ENCODE measurements at places on chromosomes 2 and 18. TPM values are rescaled to one million over a fixed set of nuclear protein-coding genes. Genes with fewer than 3 reads are reported as not detected.
A peak's percentile ranks its signal among the peaks of the same experiment; 100 is the strongest.

The DYNAP gene
- total RNA-seq, result not detected

The SPOPL gene
- total RNA-seq, result 30.9 TPM

The DES gene
- 30.0 TPM for total RNA-seq

The SP140 gene
- 0.65 TPM for total RNA-seq

The PAPOLG gene
- total RNA-seq, result 19.2 TPM

The TWIST2 gene
- total RNA-seq, result 32.3 TPM

The IL36RN gene
- not detected for total RNA-seq

The TCF7L1 gene
- not detected for total RNA-seq

The FAM237A gene
- total RNA-seq, result not detected

The CCDC74A gene
- 117 TPM for total RNA-seq

The NGEF gene
- 37.5 TPM for total RNA-seq

DNA sequence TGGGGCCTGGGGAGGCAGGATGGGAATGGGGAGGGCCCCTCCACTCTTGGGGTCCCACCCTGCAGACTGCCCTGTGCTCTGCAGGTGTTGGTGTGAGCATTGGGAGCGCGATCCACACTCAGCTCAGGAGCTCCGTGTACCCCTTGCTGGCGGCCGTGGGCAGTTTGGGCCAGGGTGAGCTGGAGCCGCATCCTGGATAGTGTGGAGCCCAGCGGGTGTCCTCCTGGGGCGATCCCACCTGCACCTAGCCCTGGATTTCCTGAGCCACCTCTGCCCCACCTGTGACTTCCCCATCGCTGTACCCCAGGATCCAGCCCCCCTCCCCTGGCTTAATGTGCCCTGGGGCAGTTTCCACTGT, 2.6 kb downstream of the PROM2 start:
- no peak for DNase-seq

DNA sequence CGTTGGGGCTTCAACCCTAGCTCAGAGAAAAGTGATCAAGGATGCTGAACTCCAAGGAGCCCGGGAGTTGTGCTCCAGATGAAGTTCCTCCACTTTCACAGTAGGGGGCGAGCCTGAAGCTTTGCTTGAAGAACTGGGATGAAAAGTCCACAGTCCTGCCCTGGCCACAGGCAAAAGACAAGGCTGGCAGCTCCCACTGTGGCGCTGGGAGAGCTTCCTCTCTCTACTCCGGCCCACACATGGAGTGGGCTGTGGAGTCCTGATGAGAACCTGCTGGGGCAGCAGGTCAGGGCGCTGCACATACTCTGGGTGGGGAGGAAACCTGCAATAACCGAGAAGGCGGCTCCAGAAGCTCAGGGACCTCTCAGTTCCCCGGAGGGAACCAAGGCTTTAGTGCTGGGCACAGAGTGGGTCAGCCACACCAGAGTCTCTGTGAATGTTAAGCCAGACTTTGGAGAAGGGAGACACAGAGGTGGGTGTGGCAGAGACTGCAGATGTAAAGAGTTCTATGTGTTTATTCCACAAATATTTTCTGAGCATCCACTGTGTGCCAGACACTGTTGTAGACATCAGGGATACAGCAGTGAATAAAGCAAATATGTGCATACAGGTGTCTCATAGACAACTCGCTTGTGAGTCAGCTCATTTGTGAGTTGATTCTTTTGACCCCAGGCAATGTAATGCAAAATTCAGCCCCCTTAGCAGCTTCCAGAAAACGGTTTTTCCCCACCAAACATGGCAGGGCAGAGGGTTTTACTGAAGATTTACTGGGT, 48.0 kb upstream of the MRPL33 start:
- DNase-seq, result peak; percentile 65

GRCh38 chr18:48680339-48681250, 141.8 kb downstream of the CTIF start:
- no peak for DNase-seq

GRCh38 chr2:119082821-119083400, 75.6 kb downstream of the C1QL2 start:
- no peak for DNase-seq

- DNase-seq, result peak; percentile 67
Measured at GRCh38 chr2:97849881-97850528, 136.6 kb downstream of the ZAP70 start.

DNA sequence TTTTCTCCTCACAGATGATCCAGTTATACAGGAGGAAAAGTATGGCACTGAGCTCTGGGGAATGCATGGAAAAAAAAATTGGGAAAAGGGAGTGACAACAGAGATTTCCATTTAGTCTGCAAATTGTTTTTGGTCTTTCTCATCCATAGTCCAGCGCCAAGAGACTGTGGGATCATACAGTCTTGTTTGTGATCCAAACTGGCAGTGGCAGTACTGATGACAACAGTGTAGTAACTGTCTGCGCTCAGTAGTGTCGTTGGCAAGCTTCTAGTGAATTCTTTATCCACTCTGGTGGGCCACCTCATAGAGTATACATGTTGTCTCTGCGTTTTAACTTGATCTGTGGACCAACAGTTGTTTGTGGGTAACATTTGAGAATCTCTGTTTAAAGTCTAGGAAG, 37.9 kb downstream of the GALNT1 start:
- DNase-seq, result no peak

GRCh38 chr18:79540904-79541282, 138.7 kb upstream of the CTDP1 start:
- no peak for DNase-seq

DNA sequence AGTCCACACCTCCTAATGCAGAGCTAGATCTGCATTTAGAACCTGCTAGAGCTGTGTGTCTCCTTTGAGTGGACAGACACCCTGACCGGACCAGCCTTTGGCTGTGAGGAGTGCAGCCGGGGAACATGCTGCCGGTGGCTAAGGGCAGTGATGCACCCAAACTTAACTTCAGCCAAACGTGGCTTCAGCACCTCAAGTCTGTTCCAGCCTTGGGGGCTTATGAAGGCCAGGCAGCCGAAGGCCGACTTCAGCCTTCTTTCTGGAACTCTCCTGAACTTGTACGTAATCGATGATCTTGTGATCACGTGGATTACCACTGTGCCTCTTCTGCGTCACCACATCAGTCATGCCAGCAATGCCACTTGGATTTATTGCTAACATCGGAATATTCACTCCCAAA, 49.1 kb downstream of the POMC start:
- DNase-seq, result no peak

- DNase-seq, result no peak
Measured at GRCh38 chr2:117702098-117702497, 112.4 kb upstream of the DDX18 start.

- no peak for DNase-seq
Measured at GRCh38 chr18:8966821-8967220, 135.7 kb upstream of the NDUFV2 start.

- DNase-seq, result peak; percentile 48
Measured at GRCh38 chr2:225120186-225120585, 77.9 kb upstream of the DOCK10 start.

GRCh38 chr2:153939124-153939796, 67.5 kb downstream of the GALNT13 start:
- no peak for DNase-seq

DNA sequence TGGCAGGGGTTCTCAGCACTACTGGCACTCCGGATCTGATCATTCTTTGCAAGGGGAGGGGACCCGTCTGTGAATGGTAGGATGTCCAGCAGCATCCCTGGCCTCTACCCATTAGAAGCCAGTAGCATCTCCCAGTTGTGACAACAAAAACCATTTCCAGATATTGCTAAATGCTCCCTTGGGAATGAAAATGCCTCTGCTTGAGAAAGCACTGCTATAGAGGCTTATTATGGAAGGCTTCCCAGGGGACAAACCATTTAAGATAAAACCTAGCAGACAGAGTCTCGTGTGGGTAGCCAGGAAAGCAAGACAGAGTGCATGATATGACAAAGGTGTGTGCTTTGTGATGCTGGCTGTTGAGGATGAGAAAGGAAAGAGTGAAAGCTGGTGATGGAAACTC, 273.7 kb downstream of the TMX3 start:
- no peak for DNase-seq

DNA sequence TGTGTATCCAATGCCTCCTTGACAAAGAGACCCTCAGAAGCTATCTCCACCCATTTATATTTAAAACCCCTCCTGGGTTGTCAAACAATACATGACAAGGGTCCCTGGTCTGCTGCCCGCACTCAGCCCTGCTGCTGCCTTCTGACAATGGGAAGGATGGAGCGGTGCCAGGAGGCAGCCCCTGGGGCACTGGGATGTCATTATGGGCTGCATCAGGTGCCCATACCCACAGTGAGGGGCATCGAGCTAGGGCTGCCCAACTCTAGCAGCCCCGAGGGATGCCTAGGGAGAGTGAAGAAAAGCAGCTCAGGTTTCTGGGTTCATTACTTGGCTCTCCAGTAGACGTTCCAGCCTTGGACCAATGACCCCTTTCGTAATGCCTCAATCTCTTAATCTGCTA, 301.7 kb downstream of the ALK start:
- no peak for DNase-seq

DNA sequence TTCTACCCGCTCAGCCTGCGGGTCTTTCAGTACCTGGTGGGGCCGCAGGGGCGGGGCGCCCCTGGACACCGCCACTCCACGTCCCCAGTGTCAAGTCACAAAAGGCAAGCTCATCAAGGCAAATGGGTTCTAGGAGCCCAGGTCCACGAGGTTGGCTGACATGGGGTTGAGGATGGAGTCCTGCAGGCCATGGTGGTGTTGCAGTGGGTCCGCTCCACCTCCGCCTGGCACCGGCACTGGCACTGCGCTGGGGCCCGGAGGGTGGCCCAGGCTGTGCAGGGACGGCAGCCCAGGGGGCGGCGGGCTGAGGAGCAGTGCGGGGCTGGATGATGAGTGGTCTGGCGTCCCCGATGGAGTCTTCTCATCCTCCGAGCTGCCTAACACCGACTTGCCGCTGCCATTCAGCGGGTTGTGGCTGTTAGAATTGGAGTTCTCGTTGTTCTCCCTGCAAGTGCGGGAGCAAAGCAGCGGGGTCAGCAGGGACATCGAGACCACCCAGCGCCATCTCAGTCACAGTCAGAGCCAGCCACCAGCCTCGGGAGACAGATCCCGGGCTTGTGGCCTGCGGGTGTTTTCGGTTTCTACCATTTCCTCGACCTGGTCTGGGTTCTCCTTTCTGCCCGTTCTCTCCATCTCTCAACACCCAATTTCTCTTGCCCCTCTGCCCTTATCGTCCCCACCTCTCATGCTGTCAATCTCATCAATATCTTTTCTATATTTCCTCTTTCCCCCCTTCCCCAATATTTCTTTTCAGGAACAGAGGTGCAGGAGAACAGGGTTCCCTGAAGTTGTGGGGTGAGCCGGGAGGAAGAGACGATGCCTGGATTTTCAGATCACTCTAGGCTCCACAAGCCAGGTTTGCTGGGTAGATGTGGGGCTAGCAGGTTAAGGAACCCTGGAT, 3.0 kb downstream of the SIX2 start:
- no peak for DNase-seq

- no peak for DNase-seq
Measured at GRCh38 chr2:224951723-224952481, 90.4 kb downstream of the DOCK10 start.

- no peak for DNase-seq
Measured at GRCh38 chr2:41935825-41936224, 112.0 kb upstream of the PKDCC start.

DNA sequence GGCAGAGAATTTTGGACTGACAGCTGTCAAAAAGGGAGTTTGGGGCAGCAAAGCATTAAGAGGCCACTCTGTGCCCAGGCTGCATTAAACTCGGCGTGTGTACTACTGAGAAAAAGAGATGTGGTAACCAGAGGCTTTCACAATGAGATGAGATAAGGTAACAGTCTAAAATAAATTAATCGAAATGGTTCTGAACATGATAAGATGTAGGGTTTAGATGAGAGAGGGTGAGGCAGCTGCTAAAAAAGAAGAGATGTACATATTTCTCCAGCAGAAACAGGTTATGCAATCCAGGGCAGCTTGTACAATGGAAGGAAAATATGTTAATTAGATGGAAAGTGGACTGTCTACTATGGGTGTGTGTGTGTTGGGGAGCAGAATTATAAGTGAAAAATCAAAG, 39.2 kb upstream of the ACTR3 start:
- no peak for DNase-seq

DNA sequence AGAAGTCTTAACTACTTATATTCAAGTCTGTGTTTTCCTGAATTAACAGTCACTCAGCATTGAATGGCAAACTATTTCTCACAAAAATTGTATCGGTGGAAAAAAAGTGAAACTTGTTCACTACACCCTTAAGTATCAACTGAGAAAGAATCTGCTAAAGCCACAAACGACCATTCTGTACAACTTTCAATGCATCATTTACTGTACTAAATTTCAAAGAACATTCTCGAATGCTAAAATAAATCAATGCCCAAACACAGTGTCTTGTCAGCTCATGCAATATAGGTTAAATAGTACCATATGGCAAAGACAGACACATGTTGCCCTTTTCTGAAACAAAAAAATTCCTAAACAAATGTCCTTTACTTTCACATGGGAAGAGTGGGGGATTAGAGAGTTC, 9.0 kb downstream of the ZNF516 start:
- no peak for DNase-seq

- DNase-seq, result no peak
Measured at GRCh38 chr2:142952018-142952417, 74.6 kb downstream of the KYNU start.

DNA sequence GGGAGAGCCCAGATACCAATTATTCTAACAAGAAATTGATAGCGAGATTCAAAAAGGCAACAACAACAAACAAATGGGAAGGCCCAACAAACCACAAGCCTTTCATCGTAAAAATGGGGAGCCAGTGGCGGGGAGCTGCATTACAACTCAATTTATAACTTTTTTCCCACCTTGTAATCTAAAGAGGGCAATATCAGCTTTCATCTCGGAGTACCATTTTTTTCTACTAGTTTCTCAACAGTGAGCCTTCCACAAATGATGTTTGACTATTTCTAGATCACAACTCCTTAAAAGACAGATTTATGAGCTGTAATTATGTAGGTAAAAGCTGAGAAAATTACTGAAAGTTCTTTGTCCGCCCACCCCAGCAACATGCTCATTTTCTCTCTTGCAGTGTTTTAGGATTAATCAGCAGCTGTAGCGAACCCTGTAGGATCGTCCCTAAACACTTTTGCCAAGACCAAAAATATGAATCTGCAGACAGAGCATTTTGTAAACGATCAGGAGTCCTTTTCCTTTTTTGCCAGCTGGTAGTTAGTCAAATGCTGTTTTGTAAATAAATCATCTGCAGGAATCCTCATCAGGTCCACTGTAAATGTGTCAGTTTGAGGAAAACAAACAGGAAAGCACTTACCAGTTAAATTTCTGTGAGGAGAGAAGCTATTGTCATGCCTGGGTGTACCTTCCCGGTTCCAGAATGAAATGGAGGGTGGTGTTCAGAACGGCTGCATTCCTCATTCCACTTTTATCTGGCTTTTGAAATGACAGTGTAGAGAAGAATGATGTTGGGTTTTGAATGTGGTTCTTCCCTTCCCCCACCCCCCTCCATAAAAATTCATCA, 53.2 kb downstream of the EEF1B2 start:
- DNase-seq, result peak; percentile 57

DNA sequence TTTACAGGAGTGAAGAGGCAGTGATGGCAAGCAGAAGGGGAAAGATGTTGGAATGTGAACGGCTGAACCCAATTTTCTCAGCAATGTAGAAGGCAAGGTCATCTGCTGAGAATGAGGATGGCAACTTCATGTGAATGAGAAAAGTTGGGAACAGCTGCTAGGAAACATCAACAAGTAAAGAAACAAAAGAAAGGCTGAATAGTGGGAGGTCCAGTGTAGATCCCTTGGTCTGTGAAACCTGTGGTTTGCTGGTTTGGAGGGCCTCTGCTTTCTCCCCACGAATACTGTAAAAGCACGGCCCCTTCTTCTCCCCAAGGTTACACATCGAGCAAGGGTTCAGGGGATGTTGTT, 27.4 kb downstream of the MARCHF4 start:
- no peak for DNase-seq
